Diencephalon (tissue), 1 donor: ENCODE measurements at places on chromosomes 7 and 10. TPM values are rescaled to one million over a fixed set of nuclear protein-coding genes. Genes with fewer than 3 reads are reported as not detected.

Gene GRK5
- total RNA-seq: 21.5 TPM

Gene CASTOR2
- 55.8 TPM for total RNA-seq

Gene H2AZ2
- 208 TPM for total RNA-seq

Gene LIPF
- total RNA-seq: not detected

Gene NOC3L
- total RNA-seq: 23.1 TPM

Gene EIF4H
- total RNA-seq: 177 TPM
